ENCODE measurements at places on chromosomes 6 and 20.

GRCh38 chr20:1112908-1113307, 5.5 kb upstream of the PSMF1 start:
- DNase-seq, result no peak

DNA sequence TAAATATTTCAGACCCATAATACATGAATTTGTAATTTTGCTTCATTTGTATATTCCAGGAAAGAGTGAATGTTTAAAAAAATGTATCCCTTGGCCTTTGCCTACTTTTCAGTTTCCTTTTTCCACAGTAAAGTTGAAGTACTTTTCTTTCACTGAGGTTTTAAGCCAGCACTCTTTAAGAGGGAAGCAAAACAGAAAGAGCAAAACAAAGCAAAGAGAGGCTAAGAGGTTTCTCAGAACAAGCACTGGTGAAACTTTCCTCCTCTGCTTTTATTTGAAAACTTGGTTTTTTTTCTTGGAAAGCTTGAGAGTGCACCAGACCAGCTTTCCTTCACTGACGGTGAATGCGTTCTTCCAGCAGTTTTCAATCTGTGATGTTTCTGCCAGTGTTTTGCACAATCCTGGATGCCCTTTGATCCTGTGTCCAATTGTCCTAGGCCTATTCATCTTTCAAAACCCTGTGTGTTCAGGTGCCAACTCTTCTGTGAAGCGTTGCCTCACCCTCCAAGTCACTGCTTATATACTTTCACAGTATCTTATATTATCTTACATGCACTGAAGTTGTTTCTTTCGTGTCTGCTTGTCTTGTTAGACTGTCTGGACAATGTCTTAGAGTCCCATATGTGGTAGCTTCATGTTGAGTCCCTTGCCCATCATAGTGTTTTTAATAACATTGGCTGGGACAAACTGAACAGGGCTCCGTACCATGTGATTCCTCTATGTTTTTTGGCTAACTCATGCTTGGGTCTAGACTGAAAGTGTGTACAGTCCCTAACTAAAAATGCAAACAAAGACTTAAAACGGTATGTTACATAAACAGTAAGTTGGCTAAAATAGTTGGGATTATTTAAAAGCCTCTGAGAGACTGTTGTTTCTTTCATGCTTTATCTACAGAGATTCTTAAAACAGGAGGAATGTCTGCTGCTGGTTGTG, 1.9 kb downstream of the RNF217 start:
- peak; percentile 37 for DNase-seq

DNA sequence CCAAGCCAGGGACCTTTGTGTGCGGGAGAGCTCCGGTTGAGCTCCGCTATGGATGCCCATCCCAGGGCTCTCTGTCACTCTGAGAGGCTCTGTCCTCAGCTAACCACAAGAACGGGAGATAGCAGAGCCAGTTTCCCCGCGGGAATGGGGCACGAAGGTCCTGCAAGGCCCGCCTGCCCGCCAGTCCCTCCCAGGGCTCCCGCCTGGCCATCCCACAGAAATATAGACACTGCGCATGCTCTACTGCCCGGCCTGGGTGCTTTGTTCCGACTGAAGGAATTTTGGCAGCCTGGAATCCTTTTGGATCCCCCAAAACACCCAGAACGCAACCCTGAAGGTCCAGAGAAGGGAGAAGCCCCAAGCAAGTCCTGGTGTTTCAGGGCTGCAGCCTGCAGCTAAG, 8.6 kb upstream of the DEFB110 start:
- DNase-seq, result no peak

GRCh38 chr6:43075670-43076463, at the start of gene PTK7:
TSS of gene PTK7 (plus strand) at chr6:43076314. CDS start at chr6:43076489, 175 bp downstream.
- peak; percentile 75 for DNase-seq

- no peak for DNase-seq
Observed at GRCh38 chr6:39912446-39912845, 21.8 kb downstream of the MOCS1 start.

GRCh38 chr6:31878726-31879125, at the start of gene SLC44A4:
TSS of gene SLC44A4 (minus strand) at chr6:31878997. CDS start at chr6:31878980, 17 bp downstream.
- no peak for DNase-seq

- DNase-seq, result no peak
Observed at GRCh38 chr6:1729750-1730140, 120.0 kb downstream of the FOXC1 start.

DNA sequence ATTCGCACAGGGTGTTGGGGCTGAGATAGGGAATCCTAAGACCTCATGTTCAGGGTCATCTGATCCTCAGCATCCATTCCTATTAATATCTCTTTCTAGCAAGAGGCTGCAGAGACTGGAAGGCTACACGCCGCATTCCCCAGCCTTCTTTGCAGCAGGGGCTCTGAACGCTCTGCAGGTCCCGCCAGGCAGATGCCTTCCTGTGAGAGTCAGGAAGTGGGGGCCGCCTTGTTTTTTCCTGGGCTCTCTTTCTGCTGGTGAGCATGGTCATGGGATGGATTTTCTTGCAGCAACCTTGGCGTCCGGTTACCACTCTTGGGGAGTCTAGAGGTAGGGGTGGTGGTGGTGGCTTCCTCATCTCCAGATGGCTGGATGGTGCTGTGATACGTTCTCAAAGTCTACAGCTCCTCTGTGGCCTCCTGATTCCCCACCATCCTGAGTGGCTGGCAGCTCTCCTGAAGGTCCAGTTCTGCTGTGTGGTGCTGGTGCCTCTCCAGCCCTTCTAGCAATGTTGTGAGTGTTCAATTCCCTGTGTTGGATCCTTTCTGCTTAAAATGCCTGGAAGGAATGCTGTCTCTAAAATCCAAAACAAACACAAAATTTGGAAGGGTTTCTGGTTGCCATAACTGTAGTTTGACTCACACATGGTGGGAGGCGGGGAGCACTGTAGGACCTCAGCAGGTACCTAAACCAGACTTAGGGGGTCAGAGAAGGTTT, 111.9 kb downstream of the CEBPB start:
- no peak for DNase-seq

DNA sequence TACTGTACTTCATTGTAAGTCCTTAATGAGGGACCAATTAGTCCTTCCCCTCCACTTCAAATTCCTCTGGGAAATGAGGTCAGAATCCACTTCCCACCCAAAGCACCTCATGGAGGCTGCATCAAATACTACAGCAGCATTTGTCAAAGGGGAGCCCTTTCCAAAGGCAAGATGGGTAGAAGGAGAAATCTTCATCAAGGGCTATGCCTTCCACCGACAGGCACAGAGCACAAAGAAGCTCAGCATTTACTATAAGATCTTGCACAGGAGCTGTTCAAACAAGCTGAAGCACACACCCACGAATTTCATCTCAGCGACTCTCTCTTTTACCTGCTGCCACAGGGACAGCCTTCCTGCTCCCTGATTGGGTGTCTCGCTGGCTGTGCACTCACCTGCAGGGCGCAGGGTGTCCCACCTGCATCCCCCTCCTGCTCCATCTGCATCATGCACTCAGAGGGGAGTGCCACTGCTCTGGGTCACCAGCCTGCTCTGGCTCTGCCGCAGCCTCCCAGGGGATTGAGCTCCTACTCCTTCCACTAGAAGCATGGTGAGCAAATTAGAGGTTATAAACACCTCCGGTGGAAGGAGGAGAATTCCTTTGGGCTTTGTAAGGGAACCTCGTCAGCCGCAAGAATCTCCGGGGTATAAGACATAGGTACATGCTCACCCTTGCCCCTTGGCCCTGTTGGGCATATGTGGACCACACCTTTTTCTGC, 164.5 kb downstream of the ATXN1 start:
- no peak for DNase-seq

DNA sequence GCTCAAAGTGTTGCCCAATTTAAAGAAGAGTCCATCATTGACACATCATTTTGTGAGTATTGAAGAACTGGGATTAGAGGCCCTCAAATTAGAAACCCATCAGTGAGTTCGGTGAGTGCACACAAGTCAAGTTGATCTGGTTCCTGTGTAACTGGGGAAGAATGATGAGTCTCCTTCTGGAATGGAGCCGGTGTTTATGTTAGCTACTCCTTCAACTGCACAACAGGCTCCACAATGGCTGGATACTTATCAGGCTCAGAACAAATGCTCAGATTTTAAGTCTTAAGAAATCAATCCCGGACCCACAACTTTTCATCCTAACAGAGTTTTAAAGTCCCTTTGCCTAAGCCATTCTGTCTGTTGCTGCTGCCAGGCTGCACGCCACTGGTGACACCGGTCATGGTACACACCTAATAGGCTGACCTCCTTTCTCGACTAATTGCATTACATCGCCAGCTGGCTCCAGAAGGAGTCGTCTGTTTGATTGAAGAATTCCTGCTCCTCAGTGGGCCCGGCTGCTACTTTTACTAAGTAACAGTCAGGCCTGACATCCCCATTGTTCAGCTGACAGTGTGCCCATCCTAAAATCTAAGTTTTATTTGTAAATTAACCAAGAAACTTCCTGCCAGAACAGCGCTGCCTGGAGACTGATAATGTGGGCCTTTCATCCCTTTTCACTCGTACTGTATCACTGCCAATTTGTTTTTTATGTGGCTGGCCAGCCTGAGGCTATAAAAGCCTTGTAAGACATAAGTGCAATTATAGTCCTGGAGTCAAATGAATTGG, 130.4 kb downstream of the INSM1 start:
- DNase-seq, result no peak

GRCh38 chr6:44133003-44133931, 5.9 kb downstream of the TMEM63B start:
- DNase-seq, result peak; percentile 49

GRCh38 chr6:30157999-30158398, 3.0 kb downstream of the TRIM10 start:
- DNase-seq, result no peak

DNA sequence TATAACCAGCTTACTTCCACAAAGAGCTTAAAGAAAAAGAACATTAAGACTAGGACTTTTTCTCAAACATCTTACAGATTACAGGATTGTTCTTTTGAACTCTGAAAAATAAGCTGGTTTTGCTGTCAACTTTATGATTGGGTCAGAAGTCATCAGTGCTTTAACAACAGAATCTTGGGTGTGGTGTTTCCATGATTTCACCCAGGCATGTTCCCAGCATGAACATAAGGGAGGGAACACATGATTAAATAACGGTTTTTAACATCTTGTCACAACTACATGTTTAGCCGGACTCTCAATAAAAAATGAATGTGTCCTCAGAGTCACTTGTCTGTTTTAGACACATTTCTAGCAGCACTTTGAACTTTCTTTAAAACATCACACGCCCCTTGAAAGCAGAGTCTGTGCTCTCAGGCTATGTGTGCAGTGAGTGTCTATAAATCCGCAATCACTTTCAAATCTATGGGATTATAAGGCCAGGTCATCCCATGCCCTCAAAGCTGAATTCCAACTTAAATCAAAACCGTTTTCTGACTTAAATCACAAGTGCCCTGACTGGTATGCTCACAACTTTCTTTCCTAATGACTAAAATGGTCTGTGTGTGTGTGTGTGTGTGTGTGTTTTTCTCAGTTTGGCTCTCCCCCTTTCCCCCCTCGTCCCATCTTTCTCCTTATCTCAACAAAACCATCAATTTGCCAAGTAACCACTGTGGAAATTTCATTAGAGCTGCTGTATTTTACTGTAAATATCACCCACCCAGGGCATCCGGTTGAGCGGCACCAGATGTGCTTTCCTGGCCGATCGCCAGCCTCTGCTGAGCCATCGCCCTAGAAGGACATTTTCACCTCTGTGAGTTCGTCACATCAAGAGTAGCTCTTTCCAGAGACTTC, 216.8 kb upstream of the DTNBP1 start:
- DNase-seq, result peak; percentile 92

DNA sequence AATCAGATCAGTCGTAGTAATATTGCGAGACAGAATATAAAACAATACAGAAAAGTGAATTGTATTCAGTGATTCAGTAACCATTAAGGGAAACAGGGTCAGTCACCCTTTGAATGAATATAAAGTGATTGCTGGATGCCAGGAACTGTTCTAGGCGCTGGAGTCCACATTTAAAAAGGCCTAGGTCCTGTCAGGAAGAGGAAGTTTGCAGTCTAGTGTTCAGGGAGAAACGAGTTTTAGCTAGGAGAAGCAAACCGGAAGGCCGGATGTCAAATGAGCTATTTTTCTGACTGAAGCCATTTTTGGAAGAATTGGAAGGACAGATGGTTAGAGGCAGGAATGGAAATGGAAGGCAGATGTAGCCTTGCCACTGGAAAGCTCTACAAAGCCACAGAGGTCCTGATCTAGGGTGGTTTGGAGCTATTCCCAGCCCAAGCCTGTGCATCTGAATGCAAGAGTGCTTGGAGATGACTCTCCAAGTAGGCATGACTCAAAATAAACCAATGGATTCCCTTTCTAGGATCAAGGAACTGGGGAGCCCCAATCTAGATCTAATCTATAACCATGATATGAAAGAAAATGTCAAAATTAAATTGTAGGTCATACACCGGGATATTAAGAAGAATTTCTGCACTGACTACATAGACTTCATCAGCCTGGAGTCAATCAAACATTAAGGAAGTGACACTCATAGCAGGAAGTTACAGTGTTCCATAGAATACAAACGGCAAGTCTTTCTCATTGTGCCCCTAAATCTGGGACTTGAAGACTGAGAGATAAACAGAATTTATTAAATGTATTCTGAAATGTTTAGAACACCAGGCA, 36.8 kb upstream of the CDKAL1 start:
- DNase-seq, result no peak

- DNase-seq, result no peak
Observed at GRCh38 chr6:128138694-128139093, 237.8 kb upstream of the THEMIS start.

DNA sequence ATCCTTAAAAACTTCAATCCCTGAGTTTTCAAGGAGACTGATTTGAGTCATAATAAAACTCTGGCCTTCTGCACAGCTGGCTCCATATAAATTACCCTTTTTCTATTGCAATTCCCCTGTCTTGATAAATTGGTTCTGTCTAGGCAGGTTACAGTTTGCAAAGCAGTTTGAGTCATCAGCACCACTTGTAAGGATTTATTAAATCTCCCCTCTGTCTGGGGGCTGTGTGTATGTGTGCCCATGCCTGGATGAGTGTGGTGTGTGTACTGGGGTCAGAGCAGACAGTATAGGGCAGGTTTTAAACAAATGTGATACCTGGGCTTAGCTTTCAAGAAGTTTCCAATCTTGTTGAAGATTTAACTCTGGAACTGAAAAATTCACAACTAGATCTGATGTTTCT, 228.6 kb downstream of the FNDC1 start:
- no peak for DNase-seq

- peak; percentile 86 for DNase-seq
Observed at GRCh38 chr6:28838289-28838633, 85.5 kb downstream of the TRIM27 start.

- no peak for DNase-seq
Observed at GRCh38 chr6:137430954-137431353, 63.2 kb downstream of the OLIG3 start.

All from hematopoietic multipotent progenitor cell treated with erythropoietin and hydrocortisone succinate and interleukin-3 and kit ligand, for 4 days (in vitro differentiated cells).